ENCODE measurements at places on chromosomes 7 and 10. TPM values are rescaled to one million over a fixed set of nuclear protein-coding genes. Genes with fewer than 3 reads are reported as not detected.

The MSS51 gene
- polyA plus RNA-seq, result 3.3 TPM

The PRKCQ gene
- 0.04 TPM for polyA plus RNA-seq

The LIPF gene
- not detected for polyA plus RNA-seq

The C7orf33 gene
- polyA plus RNA-seq, result not detected

The FAM131B gene
- 0.25 TPM for polyA plus RNA-seq

The GPR85 gene
- polyA plus RNA-seq, result 1.2 TPM
